ENCODE measurements at places on chromosomes 2 and 18.
A peak's percentile ranks its signal among the peaks of the same experiment; 100 is the strongest.

DNA sequence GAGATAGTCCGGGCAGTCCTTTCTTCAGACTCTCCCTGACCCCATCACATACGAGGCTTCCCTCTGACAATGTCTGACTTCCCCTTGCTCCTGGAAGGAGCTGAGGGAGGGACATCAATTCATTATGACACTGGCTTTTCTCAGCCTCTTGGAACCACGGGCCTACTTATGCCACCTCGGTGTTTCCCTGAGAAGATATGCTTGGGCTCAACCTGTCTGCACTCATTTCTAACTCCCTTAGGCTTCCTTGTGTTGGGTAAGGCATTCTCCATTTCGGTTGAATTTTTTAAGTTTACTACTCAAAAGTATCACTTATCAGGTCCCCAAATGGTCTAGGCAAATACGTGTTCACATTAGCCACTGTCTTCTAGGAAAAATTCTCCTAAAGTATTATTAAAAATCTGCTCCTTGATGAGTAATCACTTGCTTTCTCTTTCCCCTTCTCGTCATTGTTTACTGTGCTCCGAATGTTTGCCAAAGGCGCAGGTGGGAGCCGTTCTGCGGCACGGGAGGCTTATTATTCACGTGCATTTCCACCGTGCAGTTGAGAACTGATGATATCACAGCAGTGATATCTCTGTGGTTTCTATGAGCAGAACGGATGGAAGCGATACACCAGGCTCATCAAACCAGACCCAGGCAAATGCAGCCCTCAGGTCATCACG is 33.1 kb downstream of the ARL4C start:
- no peak for DNase-seq

DNA sequence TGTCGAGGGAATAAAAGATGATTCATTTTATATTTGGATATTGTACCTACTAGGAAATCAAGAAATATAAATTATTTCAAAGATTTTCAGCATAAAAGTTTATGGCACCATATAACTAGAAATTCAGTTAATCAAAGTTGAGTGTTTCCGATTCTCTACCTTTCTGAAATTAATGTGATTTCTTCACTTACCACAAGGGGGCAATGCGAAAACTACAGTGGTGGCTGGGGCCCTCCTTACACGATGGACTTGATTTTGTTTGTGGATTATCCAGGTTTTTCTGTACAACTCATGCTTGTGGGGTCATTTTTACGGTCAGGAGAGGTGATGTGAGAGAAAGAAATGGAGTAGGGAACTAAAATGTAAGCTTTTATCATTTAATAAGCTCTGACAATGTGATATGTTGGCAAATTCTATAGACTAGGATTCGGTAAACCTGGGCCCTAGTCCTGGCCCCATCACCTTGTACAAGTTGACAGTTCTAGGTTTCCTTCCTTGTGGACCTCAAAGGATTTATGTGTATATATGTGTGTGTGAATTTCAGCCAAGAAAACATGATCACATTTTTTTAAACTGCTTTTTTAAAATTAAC is 47.6 kb downstream of the G6PC2 start:
- DNase-seq = no peak

DNA sequence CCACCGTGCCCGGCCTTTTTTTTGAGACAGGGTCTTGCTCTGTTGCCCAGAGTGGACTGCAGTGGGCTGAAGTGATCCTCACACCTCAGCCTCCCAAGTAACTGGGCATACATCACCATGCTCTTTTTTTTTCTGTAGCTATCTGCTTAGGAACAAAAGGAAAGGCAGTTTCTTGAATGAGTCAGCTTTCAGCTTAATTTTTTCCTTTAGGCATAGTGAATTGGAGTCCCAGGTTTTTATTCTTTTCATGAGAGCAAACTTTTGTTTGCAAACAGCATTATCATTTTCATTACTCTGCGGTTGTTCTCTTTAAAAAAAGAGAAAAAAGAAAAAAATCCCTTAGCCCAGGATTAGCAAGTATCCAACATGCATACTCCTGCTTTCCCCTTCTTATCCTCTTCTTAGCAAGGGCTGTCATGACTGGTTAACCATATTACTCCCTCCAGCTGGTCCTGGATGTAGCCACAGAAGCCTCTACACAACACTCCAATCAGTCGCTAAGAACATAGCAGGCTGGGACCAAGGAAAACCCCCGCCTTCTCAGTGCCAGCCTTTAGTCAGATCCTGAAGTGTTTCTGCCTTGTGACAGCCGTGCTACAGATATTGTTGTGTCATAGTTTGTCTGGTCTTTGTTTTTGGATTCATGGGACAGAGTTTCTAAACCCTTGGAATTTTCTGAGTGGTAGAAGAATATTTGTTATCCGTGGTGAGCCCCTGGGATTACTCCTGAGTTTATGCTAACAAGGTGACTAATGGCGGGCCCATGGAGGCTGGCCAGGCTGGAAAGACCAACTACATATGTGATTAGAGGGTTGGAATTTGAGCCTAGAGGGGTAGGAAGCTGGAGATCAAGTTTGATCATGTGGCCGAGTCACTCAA is 23.3 kb upstream of the ST3GAL5 start:
- DNase-seq = no peak

DNA sequence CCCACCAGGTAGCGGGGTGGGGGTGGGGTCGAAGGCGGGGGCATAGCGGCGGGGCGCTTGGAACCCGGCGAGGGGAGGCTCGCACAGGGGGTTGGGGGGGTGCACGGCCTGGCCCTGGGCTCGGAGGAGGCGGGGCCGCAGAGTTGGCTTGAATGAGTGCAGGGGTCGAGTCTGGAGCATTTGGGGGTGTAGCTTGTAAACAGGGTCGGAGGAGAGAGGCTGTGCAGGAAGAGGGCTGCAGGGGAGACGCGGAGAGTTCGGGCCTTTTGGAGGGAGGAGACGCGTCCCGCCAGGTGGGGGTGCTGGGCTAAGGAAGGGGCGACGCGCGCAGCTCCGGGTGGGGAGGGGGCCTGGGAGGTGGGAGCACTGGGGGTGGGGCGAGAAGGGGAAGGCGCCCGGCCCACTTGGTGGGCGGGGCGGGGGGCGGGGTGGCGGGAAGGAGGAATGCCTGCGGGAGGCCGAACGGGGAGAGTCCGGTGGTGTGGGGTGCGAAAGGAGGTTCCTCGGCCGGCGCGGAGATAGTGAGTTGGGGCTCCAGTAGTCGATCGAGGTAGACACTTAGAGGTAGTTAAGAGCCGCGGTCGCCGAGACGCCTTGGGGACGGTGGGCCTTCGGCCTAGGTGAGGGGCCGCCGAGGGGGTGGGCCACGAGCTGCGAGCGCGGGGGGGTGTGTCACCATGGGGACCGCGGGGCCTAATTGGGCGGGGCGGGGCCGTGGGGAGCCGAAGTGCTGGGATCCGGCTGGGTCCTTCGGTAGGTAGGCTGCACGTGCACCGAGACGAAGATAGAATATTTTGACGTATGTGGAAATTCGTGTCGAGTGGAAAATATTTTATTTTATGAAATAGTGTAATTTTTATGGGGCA is 774 bp downstream of the MSH6 start:
- no peak for DNase-seq

- DNase-seq = no peak
Observed at GRCh38 chr2:235381261-235381912, 112.5 kb upstream of the AGAP1 start.

- DNase-seq = no peak
Observed at GRCh38 chr2:207863345-207863744, 93.6 kb upstream of the FZD5 start.

DNA sequence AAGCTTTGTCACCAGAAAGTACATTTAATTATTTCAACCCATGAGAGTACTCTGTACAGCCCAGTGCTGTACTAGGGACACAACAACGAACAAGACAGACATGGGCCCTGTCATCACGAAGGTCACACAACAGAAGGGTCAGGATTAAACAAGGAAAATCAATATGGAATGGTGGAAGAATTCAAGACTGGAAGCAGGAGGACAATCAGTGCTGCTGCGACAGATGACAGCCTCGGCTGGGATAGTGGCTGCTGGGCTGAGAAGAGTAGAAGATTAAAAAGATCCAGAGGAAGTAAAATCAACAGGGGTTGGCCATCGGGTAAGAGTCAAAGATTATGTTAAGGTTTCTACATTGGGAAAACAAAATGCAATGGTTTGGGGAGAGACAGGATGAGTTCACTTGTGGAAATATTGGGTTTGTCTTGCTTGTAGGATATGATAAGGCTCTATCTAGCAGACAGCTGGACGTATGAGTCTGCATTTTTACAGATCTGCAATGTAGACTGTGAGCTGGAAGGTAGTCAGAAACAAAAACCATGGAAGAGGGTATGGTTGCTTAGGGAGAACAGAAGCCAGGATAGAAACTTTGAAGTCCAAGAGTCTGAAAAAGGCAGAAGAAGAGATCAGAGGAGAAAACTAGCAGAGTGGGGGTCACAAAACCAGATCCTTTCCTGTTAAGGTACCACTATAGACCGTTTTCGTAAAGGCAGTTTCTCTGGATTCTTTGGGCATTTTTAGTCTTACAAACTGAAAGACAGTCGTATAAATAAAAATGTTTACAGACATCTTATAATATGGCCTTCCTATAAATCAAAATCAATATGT is 84.1 kb downstream of the PRELID3A start:
- no peak for DNase-seq

DNA sequence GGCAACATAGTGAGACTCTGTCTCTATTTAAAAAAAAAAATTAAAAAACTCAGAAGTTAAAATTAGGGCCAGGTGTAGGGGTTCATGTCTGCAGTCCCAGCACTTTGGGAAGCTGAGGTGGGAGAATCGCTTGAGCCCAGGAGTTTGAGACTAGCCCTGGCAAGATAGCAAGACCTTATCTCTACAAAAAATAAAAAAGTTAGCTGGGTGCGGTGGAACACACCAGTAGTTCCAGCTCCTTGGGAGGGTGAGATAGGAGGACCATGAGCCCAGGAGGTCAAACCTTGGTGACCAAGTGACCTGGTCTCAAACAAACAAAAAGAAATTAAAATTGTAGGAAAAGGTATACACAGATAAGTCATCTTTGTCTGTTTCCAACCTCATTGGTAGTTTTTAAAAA is 11.3 kb downstream of the TTLL4 start:
- DNase-seq = no peak

GRCh38 chr18:63099848-63100629 is 219.5 kb downstream of the BCL2 start:
- DNase-seq = no peak

- DNase-seq = no peak
Observed at GRCh38 chr2:224098481-224099230, 59.6 kb upstream of the SERPINE2 start.

- DNase-seq = peak; percentile 88
Observed at GRCh38 chr2:19538411-19538963, 180.1 kb upstream of the OSR1 start.

- peak; percentile 95 for DNase-seq
Observed at GRCh38 chr18:70132999-70133398, 72.5 kb downstream of the RTTN start.

DNA sequence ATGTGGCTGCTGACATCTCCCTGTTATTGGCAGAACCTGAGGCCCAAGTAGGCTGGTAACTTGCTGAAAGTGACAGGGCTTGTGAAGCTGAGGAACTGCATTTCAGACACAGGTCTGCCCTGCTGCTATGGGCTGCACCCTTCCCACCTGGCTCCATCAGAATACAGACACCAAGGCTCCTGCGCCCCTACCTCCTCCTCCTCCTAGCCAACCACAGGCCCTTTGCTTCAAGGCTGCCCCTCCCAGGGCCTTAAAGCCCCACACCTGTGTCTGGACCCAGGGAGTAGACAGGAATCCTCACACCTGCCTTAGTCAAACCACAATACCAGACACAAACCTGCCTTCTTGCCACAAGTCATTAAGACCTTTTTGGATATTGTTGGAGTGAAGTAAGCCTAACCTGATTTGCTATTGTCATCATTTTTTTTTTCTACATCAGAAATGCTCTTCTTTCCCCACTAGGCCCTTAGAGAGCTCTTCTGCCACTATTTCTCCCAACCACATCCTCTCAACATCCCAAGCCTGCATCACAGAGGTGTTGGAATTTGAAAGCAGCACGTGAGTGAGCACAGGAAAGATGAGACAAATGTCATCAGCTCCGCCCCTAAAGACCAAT is 489.7 kb downstream of the EIPR1 start:
- no peak for DNase-seq

DNA sequence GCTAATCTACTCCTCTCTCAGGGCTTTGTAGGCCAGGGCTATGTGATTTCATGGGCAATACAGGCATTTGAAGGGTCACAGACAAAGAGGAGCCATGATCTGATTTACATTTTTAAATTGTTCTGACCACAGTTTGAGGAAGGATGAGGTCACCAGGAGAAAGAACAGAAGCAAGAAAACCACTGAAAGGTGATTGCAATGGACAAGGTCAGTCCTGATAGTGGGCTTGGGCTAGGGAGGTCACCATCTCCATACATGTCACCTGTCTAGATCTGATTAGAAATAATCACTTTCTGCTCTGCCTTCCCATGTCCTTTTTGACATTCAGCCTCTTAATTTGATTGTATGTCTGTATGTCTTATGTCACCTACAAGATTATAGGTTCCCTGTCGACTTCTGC is 248.9 kb upstream of the CWC22 start:
- no peak for DNase-seq

DNA sequence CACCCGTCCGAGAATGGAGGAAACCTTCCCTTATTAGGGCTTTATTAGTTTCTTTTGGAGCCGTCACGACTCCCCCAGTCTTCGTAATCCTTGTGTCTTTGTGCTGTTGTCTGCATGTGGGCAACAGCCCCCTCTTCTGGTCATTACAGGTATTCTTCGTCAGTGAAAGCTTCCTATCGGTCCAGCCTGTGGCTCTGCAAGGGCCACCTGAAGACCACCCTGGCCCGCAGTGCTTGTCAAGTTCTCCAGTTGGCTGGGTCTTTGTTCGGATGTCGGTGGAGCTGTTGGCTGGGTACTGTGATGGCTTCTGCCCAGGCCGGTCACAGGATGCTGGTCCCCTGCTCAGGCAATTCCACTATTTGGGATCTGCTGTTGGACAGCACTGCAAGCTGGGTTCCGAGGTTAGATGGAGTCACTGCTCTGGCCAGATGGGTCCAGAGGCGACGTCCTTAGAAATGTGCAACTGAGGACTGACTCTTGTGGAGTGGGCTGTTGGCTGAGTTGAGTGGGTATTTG is 19.2 kb downstream of the E2F6 start:
- no peak for DNase-seq

DNA sequence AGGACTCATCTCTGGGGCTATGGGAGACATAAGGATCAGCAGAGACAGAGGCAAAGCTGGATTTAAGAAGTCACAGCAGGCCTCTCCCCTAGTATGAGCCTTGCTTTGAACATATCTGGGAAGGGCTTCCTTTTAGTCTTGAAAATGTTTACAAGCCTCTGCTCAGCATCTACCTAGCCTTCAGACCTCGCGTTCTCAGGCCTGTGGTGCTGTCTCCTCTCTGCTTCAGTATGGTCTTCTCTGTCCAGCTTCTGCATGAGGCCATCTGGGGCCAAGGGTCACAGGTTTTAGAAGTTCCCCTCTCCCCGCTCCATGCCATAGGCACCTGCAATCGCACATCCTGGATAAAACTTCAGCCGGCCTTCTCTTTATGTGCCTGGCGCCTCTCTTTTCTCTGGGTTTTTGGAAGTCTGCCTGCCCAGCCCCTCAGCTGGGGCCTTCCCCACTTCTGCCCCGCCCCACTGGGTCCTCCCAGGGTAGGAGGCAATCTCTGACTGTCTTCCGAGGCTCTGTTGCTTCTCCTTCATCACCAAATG is 7.1 kb downstream of the ACTG2 start:
- no peak for DNase-seq

- DNase-seq = no peak
Observed at GRCh38 chr18:51559198-51559901, 361.9 kb upstream of the MEX3C start.

GRCh38 chr2:75157435-75157834 is 41.9 kb downstream of the TACR1 start:
- no peak for DNase-seq

- peak; percentile 33 for DNase-seq
Observed at GRCh38 chr2:197576631-197577030, 60.8 kb downstream of the MOB4 start.

- no peak for DNase-seq
Observed at GRCh38 chr2:240960309-240960970, 38.0 kb upstream of the SNED1 start.

All from AG04449 (cell line).